ENCODE measurements at places on chromosomes 1 and 21. TPM values are rescaled to one million over a fixed set of nuclear protein-coding genes. Genes with fewer than 3 reads are reported as not detected.

IVL gene
- total RNA-seq, result not detected

DNA sequence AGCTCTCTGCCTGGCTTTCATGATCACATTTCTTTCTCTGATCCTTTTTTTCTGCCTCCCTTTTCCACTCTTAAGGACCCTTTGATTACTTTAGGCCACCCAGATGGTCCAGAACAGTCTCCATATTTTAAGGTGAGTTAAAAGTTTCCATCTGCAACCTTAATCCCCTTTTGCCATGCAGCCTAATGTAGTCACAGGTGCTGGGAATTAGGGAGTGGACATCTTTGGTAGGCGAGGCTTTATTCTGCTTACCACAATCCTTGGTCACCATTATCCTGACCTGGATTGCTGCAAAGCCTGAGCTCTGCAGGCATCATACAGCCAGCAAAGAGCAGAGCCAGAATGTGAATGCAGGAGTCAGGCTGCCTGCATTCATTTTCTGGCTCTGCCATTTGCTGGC, 95.9 kb downstream of the XCL2 start:
- no peak for DNase-seq

DNA sequence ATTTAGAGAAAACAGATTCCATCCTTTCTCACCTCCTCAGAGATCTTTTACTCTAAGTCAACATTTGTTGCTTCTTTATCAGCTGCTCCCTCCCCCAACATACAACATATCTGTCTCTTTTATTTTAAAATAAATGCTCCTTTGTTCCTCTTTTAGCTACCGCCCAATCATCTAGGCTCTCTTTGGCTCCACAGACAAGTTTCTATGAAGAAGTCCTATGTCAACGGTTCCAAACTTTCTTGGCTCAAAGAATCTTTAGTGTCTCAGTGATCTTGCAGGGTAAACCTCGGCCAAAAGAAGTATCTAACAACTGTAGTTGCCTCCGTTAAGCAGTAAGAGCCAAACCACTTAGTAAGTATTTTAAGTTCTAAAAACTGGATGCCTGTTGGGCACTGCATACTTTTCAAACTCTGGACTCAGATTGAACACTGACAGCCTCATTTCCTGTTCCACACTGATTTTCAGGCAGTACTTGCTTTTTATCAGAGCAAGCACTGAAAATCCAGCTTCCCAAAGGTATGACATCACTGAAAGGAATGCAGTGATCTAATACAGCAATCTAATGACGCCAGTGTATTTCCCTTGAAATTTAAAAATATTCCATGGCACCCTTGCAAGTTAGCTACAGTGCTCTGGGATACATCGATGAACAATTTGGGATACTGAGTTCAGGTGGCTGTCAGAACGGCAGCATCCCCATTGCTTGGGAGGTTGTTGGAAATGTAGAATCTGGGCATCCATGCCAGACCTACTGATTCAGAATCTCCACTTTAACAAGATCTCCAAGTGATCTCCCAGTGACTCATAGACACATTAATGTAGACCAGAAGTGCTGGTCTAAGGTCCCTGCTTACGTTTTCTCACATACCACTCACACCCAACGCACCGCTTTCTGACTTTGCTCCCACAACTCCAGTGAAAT, 26.8 kb downstream of the EGLN1 start:
- DNase-seq, result no peak

AUNIP gene
- total RNA-seq, result not detected

LCE2B gene
- not detected for total RNA-seq

GRCh38 chr1:156927215-156928042, 7.0 kb downstream of the LRRC71 start:
- DNase-seq, result peak; percentile 79

RNF2 gene
- total RNA-seq, result 11.1 TPM

GRCh38 chr1:219401724-219402625, 210.9 kb downstream of the ZC3H11B start:
- no peak for DNase-seq
